ENCODE measurements at places on chromosomes 16 and 17.

DNA sequence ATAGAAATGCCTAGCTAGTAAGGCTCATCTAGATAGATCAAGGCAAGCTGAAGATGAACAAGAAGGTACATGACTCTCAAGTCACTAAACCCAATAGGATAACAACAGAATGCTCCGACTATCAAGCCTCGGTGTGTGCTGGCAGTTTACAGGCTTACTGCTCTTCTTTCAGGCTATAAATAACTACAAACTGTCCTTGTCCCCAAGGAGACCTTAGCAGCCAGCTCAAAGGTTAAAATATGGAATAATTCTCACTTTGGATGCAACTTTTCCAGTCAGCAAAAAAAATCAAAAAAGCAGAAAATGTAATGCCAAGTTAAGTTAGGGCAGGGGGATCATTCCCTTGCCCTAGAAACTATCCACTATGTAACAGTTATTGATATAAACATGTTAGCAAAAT lies 44.6 kb downstream of the SPOP start:
- no peak for DNase-seq

- no peak for DNase-seq
Observed at GRCh38 chr16:69188716-69189115, 1.8 kb downstream of the SNTB2 start.

- DNase-seq: no peak
Observed at GRCh38 chr17:76716146-76716838, 5.5 kb upstream of the MXRA7 start.

DNA sequence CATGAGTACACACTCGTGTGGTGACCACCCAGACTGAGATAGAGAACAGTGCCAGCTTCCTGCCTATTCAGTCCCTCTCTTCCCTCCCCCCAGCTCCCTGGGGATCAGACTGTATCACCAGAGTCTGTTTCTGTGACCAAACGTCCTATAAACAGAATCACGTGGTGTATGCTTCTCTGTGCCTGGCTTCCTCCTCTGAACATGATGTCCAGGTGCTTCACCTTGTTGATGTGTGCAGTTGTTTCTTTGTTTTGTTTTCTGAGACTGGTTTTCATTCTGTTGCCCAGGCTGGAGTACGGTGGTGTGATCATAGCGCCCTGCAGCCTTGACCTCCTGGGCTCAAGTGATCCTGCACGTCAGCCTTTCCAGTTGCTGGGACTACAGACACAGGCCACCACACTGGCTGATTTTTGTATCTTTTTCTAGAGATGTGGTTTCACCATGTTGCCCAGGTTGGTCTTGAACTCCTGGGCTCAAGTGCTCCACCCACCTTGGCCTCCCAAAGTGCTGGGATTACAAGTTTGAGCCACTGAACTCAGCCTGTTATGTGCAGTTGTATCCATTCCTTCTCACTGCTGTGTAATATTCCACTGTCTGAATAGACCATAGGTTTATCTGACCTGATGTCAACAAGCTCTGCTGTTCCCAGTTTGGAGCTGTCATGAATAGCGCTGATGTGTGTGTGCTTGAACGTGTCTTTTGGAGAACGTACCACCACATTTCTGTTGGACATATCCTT lies 28.9 kb upstream of the PRM1 start:
- no peak for DNase-seq

DNA sequence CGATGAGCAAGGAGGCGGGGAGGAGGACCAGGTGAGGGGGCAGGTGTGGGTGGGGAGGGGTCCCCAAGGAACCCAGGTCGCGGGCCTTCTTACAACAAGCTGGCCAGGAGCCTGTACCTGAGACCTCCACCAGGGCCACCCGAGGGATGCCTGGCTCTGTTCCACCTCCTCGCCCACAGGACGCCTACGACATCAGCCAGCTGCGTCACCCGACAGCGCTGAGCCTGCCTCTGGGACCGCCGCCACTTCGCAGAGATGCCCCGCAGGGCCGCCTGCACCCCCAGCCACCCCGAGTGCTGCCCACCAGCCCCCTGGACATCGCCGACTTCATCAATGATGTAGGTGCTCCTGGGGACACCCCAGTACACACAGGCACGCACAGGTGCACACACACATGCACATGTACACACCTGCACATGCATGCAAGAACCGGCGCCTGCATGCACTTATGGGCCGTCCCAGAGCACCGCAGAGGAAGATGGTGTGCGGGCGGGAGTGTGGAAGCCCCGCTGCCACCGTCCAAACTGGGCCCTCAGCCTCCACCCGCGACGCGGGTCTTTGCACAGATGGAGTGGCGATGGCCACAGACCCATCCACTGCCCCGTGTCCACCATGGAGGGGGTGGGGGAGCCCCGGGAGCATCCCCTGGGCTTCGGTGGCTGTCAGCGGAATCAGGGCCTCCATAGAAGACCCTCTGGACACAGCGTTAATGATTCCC lies 6.6 kb downstream of the SLC22A31 start:
- DNase-seq: no peak

DNA sequence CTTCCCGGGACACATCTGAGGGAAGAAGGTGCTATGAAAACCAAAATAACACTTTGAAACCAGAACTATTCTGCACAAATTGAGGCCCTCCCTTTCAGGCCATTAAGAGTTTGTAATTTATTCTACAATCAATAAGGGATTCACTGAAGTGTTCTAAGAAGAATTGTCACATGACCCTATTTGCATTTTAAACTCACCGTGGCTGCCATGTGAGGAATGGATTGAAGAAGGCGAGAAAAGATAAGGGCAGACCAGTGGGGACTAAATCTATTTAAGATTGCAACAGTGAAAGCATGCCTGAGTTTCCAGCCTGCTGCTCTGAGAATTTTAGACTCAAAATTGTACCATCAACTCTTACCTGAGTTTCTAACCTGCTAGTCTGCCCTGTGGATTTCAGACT lies 408.8 kb upstream of the SALL1 start:
- DNase-seq: no peak

DNA sequence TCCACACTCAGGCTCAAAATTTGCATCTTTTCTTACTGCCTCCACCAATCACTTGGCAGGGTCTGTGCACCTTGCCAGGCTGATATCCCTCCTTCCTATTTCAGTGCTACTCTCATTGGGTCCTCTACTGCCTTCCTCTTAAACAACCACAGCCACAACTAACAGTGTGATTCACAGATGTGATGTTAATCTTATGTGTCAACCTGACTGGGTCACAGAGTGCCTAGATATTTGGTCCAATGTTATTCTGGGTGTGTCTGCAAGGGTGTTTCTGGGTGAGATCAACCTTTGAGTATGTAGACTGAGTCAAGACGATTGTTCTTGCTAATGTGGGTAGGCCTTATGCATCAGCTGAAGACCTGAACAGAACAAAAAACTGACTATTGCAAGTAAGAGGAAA lies 51.3 kb upstream of the IRX6 start:
- DNase-seq: no peak

- no peak for DNase-seq
Observed at GRCh38 chr17:64332502-64332901, 58.2 kb downstream of the PECAM1 start.

DNA sequence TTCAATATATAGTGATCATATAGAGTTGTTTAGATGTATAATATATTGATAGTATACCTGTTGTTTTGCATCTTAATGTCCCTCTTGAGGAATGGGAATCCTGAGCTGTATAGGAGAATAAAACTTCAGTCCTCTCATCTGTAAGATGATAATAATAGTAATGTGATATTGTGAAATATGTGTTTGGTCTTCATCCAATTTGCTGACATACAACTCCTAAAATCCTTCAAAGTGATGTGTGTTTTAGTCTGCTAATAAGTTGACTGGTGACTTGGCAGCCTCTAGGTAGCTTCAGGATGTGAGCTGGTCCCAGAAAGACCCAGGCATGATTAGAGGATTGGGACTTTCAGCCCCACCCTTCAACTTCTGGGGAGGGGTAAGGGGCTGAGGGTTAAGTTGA lies 22.8 kb upstream of the NFAT5 start:
- no peak for DNase-seq

GRCh38 chr16:75996491-75996890 lies 270.2 kb upstream of the CPHXL start:
- DNase-seq: no peak

- no peak for DNase-seq
Observed at GRCh38 chr17:2082003-2082781, 27.3 kb downstream of the HIC1 start.

DNA sequence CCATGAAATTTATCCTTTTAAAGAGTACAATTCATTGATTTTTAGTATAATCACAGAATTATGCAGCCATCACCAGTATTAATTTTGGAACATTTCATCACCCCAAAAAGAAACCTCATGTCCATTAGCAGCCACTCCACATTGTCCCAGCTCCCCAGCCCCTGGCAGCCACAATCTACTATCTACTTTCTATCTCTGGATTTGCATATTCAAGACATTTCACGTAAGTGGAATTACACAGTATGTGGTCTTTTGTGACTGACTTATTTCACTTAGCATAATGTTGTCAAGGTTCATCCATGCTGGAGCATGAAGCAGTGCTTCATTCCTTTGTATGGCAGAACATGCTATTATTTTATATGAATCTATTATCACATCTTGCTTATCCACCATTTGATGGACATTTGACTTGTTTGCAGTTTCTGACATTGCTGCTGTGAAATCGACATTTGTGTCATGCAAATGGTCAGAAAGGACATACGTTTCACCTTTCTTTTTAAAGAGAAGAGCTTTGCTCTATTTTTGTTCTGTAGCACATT lies 10.7 kb downstream of the METTL9 start:
- DNase-seq: no peak

- DNase-seq: no peak
Observed at GRCh38 chr16:75219838-75220237, 1.1 kb downstream of the CTRB1 start.

DNA sequence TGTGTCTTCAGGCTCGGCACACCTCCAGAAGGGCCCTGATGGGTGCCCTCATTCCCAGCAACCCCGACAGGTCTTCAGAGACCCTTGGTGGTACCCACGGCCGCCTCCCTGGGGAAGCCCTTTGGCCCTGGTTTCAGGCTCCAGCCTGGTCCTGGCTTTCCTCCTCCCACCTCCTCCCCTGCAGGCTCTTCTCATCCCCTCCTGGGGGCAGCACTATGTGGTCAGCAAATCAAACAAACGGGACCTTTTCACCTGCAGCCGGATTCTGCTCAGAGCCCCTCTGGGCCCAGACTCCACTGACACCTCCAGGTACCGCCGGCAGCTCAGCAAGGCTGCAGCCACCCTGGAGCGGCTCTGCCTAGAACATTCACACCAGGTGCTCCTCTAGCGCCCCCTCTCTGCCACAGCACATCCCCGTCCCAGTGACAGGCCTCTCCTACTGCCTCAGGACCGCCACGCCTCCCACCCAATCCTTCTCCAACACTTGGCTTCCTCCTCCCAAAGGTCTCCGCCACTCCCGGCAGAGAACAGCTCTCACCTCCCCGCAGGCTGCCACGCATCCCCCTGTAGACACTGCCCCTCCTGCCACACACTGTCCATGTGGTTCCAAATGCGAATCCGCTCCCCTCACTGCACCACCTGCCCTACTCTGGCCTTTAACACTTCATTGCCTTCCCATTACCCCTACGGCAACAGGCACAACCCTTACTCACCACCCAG lies 12.0 kb downstream of the CORO7 start:
- no peak for DNase-seq

DNA sequence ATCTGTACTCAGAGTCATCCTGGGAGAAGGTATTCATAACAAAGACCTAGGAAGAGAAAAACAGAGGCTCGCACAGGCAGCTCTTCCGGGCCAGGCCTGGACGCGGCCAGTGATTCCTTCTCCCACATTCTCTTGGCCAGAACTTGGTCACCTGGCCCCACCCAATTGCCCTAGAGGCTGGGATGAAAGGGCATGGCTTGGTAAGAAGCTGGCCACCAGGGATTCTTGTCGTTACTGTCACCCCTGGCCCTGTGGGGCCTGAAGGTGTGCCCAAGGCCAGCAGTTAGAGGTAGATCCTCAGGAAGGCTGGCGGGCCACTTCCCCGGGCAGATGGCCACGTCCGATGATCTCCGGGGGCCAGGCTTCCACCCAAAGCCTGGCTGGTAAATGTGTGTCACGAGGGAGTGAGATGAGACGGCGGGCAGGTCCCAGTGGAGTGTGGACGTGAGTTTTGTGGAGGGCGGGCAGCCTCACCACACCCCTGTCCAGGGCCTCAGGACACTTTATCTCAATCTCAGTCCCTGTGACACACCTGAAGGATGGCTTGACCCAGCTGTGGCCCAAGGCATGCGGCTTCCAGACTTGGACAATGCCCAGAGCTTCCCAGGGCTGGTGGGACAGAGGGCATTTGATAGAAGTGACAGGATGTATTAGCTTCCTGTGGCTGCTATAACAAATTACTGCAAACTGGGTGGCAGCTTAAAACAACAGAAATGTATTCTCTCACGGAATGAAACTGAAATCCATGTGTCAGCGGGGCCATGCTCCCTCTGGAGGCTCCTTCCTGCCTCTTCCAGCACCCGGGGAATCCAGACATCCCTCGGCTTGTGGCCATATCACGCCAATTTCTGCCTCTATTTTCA lies 66.3 kb upstream of the GSE1 start:
- DNase-seq: no peak

DNA sequence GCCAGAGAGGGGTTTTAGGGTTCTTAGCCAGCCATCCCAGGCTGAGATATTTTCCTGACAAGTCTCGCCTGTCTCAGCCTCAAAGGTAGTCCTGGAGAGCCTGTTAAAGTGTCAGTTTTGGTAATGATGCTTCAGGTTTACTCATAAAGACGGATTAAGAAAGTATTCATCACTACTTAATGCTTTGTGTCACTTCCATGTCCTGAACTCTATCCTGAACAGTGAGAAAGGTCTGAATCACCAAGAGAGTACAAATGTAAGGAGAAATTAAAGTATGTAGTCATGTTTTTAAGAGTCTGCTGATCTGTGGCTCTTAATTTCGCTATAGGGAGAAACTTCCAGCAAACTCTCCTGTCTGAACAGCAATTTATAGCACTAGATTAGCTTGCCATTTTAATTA lies 14.0 kb downstream of the RPGRIP1L start:
- no peak for DNase-seq

GRCh38 chr17:4498461-4499397 lies at the start of gene SPNS2:
Gene SPNS2, plus strand, starts transcription at chr17:4498881. Its CDS starts 167 bp downstream, at chr17:4499048.
- DNase-seq: peak; percentile 31

DNA sequence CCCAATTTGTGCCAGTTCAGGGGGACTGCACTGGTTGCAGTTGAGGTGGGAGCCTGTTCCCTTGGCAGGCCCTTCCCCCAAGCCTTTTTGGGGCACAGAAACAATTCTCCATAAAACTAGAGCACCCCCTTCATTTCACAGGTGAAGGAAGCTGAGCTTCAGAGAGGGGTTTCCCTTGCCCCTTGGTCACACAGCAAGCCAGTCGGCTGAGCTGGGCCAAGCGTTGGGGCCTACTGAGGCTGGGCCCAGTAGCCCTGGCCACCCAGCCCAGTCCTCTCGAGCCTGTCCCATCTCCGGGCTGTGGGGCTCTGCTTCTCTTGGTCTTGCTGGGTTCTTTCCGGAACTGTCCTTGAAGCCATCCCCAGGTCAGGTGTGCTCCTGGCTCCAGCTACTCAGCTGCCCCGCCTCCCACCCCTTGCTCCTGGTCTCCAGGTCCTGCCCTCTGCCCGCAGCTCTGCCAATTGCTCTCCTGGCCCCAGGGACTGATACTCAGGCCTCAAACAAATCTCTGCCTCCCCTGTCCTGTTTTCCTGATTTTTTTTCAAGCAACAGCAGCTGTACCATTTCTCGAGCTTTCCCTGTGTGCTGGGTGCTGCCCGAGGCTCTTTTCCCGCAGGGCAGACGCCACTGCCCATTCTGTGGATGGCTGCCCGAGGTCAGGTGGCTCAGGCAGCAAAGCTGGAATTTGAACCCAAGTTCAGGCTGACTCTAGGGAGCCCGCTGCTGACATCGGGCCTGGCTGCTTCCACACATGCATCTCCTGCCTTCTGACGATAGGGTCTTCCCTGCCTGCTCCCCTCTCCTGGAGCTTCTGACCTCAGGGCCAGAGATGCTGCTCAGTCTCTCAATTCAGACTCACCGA lies 87.4 kb upstream of the NKD1 start:
- no peak for DNase-seq

GRCh38 chr16:74720579-74720978 lies 19.9 kb upstream of the MLKL start:
- DNase-seq: no peak

Data from activated CD4-positive, alpha-beta T cell treated with anti-CD3 and anti-CD28 coated beads for 24 hours (primary cell).